ENCODE measurements at places on chromosomes 2 and 18.

DNA sequence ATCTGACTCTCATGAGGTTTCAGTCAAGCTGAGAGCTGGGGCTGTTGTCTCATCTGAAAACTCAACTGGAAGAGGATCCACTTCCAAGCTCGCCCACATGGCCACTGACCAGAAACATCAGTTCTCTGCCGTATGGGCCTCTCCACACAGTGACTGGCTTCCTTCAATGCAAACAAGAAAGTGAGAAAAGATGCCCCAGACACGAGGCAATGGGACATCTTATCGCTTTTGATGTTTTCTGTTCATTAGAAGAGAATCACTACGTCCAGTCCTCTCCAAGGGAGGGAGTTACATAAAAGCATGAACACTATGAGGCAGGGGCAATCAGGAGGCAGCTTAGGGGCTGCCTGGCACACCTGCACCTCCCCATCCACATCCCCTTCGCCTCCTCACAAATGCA lies 307.1 kb upstream of the EPAS1 start:
- no peak for DNase-seq

DNA sequence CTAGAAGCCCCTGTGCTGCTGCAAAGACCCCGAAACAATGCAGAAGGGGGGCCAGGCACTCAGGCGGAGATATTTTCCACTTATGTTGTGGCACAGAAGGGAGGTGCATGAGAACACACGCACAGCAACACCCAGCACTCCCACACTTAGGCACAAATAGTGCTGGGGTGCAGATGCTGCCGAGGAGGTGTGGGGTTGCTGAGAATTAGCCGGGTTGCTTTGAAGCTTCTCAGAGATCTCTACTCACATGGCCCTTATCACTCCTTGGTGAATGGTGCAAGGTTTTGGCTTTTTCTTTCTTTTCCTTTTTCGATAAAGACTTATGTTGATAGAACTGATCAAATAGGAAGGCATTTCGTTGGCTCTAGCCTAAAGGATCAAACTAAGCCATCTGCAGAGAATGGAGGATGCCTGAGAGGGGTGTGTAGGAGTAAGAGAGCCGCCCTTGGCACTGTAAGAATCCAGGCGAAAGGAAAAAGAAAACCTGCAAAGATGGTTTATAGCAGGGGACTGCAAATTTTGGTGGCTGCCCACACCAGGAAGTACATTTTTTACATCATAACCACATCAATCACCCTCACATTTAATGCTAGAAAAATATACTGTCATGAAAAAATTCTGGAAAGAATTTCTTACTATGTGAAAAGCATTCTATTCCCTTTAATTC lies 27.9 kb upstream of the FHL2 start:
- DNase-seq = no peak

DNA sequence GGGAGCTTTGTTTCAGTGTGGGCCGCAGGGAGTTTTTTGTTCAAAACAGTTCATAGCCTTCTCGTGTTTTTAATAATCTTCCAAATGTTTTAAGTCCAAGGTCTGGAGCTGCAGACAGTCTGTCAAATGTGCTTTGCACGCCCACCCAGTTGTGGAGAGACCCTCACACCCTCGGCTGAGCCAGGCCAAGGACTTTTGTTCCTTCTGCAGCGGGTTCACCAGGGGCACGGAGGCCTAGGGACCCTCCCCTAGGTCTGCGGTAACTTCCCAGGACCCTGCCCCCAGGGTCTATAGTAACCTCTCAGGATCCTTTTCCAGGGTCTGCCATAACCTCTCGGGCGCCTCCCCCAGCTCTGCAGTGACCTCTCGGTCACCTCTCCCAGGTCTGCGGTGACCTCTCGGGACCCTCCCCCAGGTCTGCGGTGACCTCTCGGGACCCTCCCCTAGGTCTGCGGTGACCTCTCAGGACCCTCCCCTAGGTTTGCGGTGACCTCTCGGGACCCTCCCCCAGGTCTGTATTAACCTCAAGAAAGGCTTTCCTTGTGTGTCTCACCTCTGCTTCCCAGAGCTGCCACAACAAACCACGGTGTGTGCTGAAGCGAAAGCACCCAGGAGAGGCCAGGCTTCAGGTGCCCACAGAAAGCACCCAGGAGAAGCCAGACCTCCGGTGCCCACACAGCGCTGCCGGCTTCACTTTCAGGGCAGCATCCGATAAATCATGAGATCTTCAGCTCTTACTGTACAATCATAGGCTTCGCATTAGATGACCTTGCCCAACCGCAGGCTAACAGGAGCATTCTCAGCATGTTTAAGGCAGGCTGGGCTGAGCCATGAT lies 301.9 kb upstream of the SALL3 start:
- no peak for DNase-seq

- no peak for DNase-seq
Measured at GRCh38 chr18:76145521-76146376, 349.3 kb downstream of the ZNF516 start.

GRCh38 chr18:62070302-62070701 lies 116.6 kb downstream of the PIGN start:
- DNase-seq = no peak

- DNase-seq = no peak
Measured at GRCh38 chr2:71064754-71065621, 3.5 kb upstream of the NAGK start.

DNA sequence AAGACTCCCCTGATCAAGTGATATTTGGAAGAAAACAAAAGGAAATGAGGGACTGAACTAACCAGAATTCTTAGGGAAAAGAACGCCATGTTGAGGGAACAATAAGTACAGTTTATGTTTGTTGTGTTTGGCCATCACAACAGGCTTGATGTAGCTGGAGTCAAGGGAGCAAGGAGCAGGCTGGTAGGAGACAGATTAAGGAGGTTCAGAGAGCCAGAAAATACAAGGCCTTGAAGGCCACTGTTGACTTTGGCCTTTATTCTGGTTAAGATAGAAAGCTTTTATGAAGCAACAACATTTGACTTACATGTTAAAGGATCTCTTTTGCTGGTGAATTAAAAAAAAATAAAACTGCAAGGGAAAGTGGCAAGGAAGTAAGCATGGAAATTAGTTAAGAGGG lies 754.1 kb upstream of the SLC8A1 start:
- no peak for DNase-seq

- DNase-seq = no peak
Measured at GRCh38 chr2:55418512-55419232, 984 bp downstream of the CCDC88A start.

DNA sequence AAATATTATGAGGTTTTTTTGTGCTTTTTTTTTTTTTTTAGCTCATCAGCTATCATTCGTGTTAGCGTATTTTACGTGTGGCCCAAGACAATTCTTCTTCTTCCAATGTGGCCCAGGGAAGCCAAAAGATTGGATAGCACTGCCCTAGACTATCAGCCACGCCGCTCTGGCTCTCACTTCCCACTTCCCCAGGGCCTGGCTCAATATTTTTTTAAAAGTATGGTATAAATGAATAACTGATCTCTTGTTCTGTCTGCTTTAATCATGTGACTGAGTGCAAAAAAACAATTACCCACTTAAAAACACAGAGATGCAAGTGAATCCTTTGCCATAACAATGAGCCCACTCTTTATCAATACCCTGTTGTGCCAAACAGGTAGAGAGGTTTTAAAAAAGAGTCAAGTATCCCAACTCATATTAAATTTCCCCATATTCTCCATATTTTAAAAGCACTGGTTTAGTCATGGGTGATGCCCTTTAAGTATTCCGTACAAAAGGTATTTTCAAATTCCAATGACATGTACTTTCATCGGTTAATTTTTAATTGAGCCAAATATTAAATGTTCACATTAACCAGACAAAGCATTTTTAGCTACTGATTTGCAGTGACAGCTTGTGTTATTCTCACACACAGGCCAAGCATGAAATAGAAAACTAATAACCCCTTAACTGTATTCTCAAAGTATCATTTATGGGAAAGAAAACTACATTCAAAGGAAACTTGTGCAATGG lies 12.6 kb downstream of the BCL2 start:
- no peak for DNase-seq
